NCI-H345 (cell line): ENCODE measurements at places on chromosomes 1 and 21.

GRCh38 chr1:5509664-5510452 is 482.4 kb downstream of the NPHP4 start:
- peak; percentile 61 for DNase-seq

- peak; percentile 67 for DNase-seq
Measured at GRCh38 chr1:46466477-46467182, 23.0 kb upstream of the DMBX1 start.

GRCh38 chr1:10781137-10781536 is 15.3 kb downstream of the CASZ1 start:
- no peak for DNase-seq

GRCh38 chr1:218591966-218592365 is 246.8 kb downstream of the TGFB2 start:
- no peak for DNase-seq

DNA sequence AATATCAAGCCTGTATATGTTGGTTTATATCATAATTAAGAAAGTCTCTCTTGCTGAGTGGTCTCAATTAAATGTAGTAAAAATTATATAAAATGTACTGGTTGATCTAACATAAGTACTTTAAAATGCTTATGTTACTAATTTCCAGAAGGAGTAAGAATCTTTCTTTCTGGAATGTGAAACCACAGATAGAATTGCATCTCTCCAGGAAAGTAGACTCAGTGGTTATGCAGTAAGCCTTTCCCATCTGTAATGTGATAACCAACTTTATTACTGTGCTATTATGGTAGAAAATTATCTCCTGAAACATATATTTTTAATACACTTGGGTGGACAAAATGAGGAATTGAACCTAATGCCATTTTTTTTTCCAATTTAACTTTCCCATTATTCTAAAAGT is 8.9 kb upstream of the RALGPS2 start:
- DNase-seq: no peak

DNA sequence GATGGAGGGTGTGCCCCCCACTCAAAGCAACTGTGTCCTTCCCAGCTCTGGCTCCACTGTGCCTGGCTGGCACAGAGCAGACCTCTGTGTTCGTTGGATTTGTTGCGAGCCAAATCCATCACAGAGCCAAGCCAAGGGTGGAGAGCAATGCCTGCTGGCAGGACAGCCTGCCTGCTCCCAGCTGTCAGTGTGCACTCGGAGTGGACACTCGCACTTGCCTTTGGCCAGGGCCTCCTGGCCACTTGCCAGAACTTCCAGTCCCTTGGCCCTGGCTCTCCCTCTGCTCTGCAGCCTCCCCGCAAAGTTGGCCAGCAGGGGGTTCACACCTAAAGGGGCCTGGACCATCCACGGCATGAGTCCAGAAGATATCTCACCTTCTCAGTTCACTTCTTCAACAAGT is 16.4 kb downstream of the HEYL start:
- no peak for DNase-seq

- DNase-seq: no peak
Measured at GRCh38 chr1:8458607-8459006, 140.7 kb downstream of the SLC45A1 start.

DNA sequence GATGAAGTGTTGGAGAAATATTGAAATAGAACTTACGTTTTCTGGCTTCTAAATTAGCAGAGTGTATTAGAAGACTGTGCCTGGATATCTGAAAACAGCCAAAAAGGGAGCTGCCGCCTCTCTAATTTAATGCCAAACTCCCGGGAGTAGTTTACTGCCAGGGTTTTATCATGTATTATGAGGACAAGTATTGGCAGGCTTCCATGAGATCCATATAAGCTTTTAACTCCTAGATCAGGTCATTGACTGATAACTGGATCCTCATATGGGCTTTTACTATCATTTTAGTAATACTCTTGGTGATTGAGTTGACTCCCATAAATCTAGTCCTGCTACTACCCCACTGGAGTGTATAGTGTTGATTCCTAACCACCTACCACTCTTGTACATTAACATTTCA is 178.4 kb upstream of the CXADR start:
- DNase-seq: peak; percentile 37

DNA sequence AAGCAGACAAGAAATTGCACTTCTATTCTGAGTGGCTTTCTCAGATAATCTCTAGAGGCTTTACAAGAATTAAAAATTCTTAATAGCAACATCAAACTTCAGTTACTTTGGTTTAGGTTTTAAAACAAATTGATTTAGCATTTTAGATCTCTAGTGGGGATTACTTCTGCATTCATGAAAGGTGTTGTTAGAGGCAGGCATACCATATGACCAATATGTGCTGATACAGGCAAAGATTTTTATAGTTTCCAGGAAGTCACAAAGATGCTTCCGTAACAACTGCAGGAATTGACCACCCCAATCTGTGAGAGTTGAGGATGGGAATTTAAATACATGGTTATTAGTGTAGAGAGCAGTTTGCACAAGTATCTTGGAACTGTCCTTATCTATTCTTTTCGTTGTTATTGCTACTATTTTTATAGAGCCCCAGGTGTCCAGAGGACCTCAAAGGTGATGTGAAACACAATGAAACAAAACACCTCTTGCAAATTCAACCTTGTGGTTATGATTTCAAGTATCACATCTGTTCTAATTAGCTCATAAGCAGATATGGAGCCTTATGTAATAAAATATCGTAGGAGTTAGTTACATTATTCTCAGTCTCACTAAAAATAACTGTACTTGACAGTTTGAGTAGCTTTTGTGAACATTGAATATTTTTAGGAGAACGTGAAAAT is 512.7 kb upstream of the ADGRL4 start:
- no peak for DNase-seq

- DNase-seq: no peak
Measured at GRCh38 chr21:15309022-15309590, 244.3 kb upstream of the NRIP1 start.

GRCh38 chr1:32309960-32310359 is 18.1 kb downstream of the HDAC1 start:
- no peak for DNase-seq

- DNase-seq: peak; percentile 56
Measured at GRCh38 chr1:182784556-182785171, 4.9 kb upstream of the NPL start.

DNA sequence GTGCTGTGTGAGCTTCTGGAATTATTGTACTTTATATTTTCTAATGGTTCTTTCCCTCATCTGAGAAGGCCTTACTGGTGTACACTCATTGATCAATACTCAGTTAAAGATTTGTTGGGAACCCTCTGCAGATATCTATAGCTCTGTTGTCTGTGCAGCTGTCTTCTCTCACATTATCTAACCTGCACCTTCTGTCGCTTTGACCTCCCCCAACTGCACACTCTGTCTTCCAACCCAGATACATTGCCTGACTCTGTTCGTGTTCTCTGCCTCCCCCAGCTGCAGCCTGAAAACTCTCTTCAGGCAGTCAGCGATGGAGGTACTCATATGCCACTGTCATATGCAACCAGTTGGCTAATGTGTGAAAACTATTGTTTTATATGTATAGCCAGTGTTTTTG is 334.3 kb downstream of the NCAM2 start:
- no peak for DNase-seq

- DNase-seq: peak; percentile 55
Measured at GRCh38 chr21:45950740-45951515, 30.6 kb upstream of the COL6A1 start.

DNA sequence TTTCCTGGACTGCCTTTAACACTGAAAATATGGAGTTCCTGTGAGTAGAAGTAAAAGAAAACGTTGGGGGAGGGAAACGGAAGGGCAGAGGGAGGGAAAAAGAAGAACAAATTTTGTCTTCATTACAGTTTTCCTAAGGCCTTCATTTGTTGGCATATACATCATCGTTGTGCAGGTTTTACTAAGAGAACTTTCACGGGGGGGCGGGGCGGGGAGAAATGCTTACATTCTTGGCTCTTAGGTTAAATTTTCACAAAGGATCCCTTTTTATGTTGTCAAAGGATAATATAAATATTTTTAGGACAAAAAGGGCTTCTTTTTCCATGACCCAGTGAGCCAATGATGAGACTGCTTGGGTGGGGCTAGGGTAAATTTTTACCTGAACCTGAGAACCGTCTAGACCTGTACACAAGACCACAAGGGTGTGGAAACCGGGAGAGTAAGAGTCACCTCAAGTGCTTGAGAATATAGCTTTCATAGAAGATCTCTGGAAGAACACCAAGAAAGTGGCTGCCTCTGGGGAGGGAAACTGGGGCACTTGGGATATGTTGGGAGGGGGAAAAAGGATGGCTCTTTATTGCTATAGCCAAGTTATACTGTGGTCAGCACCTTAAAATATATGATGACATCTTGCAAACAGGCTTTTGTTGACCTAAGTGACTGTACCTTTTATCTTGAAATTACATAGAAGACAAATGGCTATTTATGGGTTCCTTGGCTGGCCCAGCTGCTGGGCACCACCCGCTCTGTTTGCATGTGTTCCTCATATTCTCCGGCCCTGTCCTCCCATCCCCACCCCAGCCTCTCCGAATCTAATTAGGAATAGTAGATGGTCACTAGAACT is 2.0 kb upstream of the UTP25 start:
- no peak for DNase-seq

DNA sequence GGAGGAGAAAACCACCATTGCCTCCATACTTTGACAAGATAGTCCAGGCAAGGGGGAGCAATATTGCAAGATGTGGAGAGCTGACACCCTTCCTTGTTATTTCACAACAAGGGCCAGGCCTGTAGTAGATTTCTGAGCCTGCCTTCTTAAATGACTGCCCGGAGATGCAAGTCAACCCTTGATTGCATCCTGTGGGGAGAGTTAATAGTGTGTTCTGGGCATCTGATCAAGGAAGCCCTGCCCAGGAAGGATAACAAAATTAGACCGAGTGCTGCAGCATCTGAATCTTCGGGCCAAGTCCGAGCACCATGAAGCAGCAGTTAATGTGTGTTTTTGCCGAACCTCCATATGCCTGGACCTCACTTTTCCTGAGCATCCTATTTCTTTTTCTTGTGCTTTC is 382.3 kb downstream of the PRDM2 start:
- no peak for DNase-seq

DNA sequence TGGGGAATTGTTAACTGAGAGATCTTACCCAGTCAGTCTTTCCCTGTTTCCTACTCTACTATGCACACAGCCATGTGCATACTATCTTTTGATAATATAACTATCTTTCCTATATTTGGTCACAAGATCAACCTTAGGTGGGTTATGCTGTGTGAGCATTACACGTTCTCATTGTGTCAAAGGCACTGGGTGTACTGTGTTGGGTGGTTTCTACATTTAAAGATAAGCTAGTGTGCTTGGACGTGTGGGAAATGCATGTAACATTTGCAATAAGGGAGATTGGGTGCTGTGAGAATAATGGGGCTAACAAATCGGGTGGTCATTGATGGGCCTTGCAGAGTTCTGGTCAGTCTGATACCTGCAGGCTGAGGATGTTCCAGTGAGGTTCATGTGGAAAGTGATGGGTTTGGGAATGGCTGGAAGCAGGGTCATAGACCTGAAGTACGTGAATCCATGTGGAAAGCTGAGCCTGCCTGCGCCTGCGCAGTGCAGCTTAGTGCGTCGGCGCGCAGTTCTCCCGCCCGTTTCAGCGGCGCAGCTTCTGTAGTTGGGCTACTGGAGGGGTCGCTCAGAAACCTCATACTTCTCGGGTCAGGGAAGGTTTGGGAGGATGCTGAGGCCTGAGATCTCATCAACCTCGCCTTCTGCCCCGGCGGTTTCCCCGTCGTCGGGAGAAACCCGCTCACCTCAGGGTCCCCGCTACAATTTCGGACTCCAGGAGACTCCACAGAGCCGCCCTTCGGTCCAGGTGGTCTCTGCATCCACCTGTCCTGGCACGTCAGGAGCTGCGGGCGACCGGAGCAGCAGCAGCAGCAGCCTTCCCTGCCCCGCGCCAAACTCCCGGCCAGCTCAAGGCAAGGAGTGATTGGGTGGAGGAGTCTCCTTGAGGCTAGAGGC is at the start of gene MSH4:
MSH4 (plus strand) TSS at position 507 of the 897 bp plus-strand sequence; CDS start at position 611, 104 bp downstream.
- DNase-seq: no peak

DNA sequence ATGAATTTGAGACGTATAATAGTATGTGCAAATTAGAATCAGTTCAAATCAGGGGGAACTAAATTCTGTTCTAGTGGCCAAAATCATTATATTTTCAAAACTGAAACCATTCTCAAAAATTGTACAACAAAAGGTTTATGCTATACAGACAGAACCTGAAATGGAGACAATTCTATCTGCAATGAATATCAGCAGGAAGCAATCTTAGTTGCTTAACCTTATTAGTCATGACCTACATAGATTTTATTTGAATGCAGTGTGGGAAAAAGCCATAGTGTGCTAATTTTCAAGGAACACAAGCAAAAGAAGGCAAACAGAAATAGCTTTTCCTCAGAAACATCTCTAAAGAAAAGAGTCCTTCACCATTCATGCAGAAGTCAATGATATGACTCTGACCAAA is 6.5 kb downstream of the AK5 start:
- no peak for DNase-seq

DNA sequence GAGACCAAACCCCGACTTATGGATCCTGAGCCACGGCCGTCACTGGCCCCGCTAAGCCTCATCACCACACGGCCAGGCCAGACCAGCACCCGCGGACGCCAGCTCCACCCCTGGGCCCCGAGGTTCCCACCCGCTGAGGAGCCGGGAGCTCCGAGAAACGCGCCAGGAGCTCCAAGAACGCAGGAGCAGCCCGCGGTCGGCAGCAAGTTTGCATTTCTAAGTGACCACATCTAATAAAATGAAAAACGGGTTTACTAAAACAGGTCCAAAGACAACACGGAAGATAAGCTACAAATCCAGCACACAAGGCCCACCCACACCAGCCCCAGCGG is 8.1 kb upstream of the C1QTNF12 start:
- no peak for DNase-seq

GRCh38 chr1:23331713-23332112 is 12.4 kb downstream of the HNRNPR start:
- DNase-seq: no peak

DNA sequence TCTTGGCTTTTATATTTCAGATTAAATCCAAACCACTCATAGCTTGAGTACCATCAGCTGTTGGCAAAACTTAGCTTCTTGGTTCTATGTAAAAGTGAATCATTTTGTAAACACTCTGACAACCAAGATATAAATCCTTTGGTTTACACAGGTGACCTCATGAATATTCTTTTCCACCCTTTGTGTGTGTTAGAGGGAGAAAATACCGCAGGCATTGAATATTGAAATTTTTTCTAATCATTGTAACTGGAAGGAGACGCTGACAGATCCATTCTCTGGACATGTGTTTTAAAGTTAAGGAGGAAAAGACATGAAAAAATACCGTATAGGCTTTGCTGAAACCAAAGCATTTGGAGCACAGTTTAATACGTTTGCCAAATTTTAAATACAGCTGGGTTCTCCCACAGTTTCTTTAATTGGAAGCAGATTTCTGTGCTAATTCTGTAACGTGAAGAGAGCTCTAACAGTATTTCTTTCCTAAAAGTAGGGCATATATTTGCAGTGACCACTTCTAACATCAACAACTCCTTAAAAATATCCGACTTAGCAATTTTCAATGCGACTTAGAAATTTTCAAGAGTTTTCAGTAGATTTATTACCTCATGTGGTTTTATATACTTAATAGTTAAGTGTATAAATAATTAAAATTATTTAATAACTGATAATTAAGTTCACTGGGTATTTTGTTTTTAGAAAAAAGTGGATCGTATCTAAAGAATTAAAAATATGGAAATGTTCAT is 388.2 kb downstream of the USP25 start:
- DNase-seq: no peak
